Stimulated activated CD8-positive, alpha-beta memory T cell treated with anti-CD3 and anti-CD28 coated beads, Interleukin-12 subunit alpha, Interleukin-12 subunit beta, amount 100 ng/mL, for 1 hour (primary cell): ENCODE measurements at places on chromosomes 1 and 21.
A peak's percentile ranks its signal among the peaks of the same experiment; 100 is the strongest.

- DNase-seq = no peak
Observed at GRCh38 chr21:28640326-28640725, 352.4 kb downstream of the LTN1 start.

- no peak for DNase-seq
Observed at GRCh38 chr1:240054109-240054701, 37.5 kb upstream of the FMN2 start.

DNA sequence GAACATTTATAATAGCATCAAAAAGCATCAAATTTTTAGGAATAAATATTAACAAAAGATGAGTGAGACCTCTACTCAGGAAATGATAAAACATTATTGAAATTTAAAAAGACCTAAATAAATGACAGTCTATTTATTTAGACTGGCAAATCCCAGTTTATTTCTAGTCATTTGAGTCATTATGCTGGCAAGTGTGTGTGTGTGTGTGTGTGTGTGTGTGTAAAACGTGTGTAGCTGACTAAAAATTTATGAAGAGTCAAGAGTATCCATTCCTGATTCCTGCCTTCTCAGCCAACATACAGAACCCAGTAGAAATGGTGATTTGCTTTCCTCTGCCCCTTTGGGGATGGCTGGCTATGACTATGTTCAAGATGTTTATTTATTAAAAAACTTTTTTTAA lies 46.2 kb downstream of the OSBPL9 start:
- no peak for DNase-seq

DNA sequence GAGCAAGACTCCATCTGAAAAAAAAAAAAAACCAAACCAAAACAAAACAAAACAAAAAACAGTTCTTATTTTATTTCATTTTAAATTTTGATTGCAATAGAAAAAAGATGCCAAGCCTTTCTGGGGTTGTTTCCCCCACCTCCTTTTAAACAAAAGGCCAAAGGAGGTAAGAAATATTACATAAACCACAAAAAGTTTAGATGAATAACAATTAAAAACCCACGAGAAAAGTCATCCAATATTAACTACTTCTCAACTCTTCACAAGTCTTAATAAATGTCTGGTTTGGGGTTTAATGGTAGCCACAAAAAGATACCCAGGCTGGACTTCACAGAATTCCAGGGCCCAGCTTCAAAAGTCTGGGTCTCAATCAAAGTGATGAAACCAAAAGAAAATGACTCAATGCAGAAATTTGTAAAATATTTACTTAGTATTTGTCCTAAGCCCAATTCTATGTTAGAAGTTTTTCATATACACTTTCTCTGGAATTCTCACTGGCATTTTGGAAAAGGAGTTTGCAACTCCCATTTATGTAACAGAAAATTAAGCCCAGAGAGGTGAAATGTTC lies 47.0 kb upstream of the SDC3 start:
- no peak for DNase-seq

GRCh38 chr1:27011976-27012563 lies 580 bp downstream of the TENT5B start:
- no peak for DNase-seq

DNA sequence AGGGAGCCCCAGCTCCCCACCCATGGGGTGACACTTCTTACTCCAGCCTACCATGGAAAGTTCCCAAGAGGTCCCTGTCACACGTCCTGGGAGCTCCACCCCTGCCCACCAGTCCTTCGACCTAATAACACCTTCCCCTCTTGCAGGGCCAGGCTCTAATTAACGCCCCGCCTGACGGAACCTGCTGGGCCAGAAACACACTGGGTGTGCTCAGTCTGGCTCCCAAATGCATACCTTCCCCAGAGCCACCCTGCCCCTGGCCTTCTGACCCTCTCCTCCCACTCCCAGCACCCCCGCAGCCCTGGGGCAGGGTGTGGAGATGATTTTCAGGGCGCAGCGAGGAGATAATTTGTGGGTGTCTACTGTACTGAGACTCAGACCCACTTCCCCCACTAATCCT lies 20.6 kb downstream of the PGLYRP3 start:
- no peak for DNase-seq

GRCh38 chr1:28064064-28064463 lies 24.3 kb downstream of the EYA3 start:
- DNase-seq = no peak

DNA sequence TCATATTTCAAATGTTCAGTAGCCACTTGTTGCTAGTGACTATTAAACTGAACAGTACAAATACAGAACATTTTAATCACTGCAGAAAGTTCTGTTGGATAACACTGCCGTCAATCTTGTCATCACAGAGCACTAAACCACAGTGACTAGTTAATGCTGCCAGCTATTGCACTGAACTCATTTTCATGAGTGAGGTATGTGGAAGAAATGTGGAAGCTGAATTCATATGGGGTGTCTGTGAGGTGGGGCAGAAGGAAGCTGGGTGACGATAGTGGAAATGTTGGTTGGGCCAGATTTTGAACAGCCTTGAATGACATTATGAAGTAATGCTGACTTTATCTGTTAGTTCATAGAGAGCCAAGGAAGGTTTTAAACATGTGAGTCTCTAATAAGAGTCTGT lies 49.6 kb downstream of the OSBPL9 start:
- no peak for DNase-seq

- DNase-seq = peak; percentile 31
Observed at GRCh38 chr1:89987159-89987819, 7.6 kb upstream of the ZNF326 start.
